Hair follicle dermal papilla cell (primary cell): ENCODE measurements at places on chromosomes 2 and 18. TPM values are rescaled to one million over a fixed set of nuclear protein-coding genes. Genes with fewer than 3 reads are reported as not detected.

The IL36A gene
- not detected in 2 replicates for total RNA-seq

The NCKAP5 gene
- total RNA-seq = 0.49 and 0.85 TPM in 2 replicates

The IL1RL1 gene
- 0.65 and 1.3 TPM in 2 replicates for total RNA-seq

The IL1R2 gene
- 0.49 and 1.3 TPM in 2 replicates for total RNA-seq

The FSHR gene
- not detected in 2 replicates for total RNA-seq

The MYO5B gene
- under 0.01 and 0.12 TPM in 2 replicates for total RNA-seq

The KLHL14 gene
- total RNA-seq = 0.16 TPM in 1 of 2 replicates, not detected in the other

The PFN4 gene
- total RNA-seq = 0.16 and 0.97 TPM in 2 replicates

The RMDN2 gene
- total RNA-seq = 7.2 and 9.4 TPM in 2 replicates

The RBM43 gene
- total RNA-seq = 8.4 and 10.4 TPM in 2 replicates

The VIL1 gene
- total RNA-seq = under 0.01 TPM in 1 of 2 replicates, not detected in the other

The NEURL3 gene
- total RNA-seq = not detected in 2 replicates

The RBM44 gene
- 0.36 and 0.49 TPM in 2 replicates for total RNA-seq

The ICA1L gene
- 3.2 and 6.5 TPM in 2 replicates for total RNA-seq

The KIF5C gene
- 0.12 and 0.16 TPM in 2 replicates for total RNA-seq

The MEP1B gene
- total RNA-seq = 0.12 TPM in 1 of 2 replicates, not detected in the other

The DCDC2C gene
- not detected in 2 replicates for total RNA-seq

The CAPG gene
- 148 and 262 TPM in 2 replicates for total RNA-seq

The DUSP2 gene
- total RNA-seq = 2.2 and 2.6 TPM in 2 replicates

The UGT1A7 gene
- not detected in 2 replicates for total RNA-seq

The OXER1 gene
- total RNA-seq = 0.32 and 0.49 TPM in 2 replicates
